LHCN-M2 (cell line): ENCODE measurements at places on chromosomes 11 and 22. TPM values are rescaled to one million over a fixed set of nuclear protein-coding genes. Genes with fewer than 3 reads are reported as not detected.

SCGB1C1 gene
- not detected in 2 replicates for total RNA-seq

TIGD3 gene
- total RNA-seq: 0.26 and 0.29 TPM in 2 replicates

TRIM5 gene
- 31.5 and 36.0 TPM in 2 replicates for total RNA-seq

KRTAP5-8 gene
- total RNA-seq: not detected in 2 replicates

MUC5B gene
- total RNA-seq: not detected in 2 replicates

KDM4E gene
- not detected in 2 replicates for total RNA-seq

RBM4 gene
- total RNA-seq: 86.4 and 87.6 TPM in 2 replicates

APOBEC3A gene
- total RNA-seq: not detected in 2 replicates

TSSK2 gene
- not detected in 2 replicates for total RNA-seq

RASD2 gene
- 0.19 and 0.23 TPM in 2 replicates for total RNA-seq

ALDH3B1 gene
- total RNA-seq: 59.0 and 60.2 TPM in 2 replicates

GVQW3 gene
- 0.51 and 0.75 TPM in 2 replicates for total RNA-seq

NCR3LG1 gene
- total RNA-seq: 2.0 TPM in 2 replicates

EWSR1 gene
- total RNA-seq: 262 and 297 TPM in 2 replicates

TTC36 gene
- 0.32 and 0.86 TPM in 2 replicates for total RNA-seq

MOGAT2 gene
- not detected in 2 replicates for total RNA-seq

MUC5AC gene
- not detected in 2 replicates for total RNA-seq

PPME1 gene
- total RNA-seq: 60.3 and 73.5 TPM in 2 replicates

OR5AS1 gene
- not detected in 2 replicates for total RNA-seq

THAP7 gene
- 73.7 and 79.7 TPM in 2 replicates for total RNA-seq

ZBTB16 gene
- 3.1 and 4.3 TPM in 2 replicates for total RNA-seq

MS4A6E gene
- total RNA-seq: not detected in 2 replicates

VPS51 gene
- total RNA-seq: 111 and 174 TPM in 2 replicates

TRPT1 gene
- 65.0 and 72.5 TPM in 2 replicates for total RNA-seq

OR51L1 gene
- not detected in 2 replicates for total RNA-seq

PAX6 gene
- 0.23 and 0.58 TPM in 2 replicates for total RNA-seq

TRIM49 gene
- not detected in 2 replicates for total RNA-seq

SCGB1D1 gene
- not detected in 2 replicates for total RNA-seq

SLC22A12 gene
- not detected in 2 replicates for total RNA-seq

ABCC8 gene
- total RNA-seq: not detected in 2 replicates

UPK3A gene
- total RNA-seq: not detected in 2 replicates

MMP8 gene
- total RNA-seq: not detected in 2 replicates

CALCA gene
- not detected in 2 replicates for total RNA-seq

NFAM1 gene
- not detected in 2 replicates for total RNA-seq

RAG2 gene
- total RNA-seq: not detected in 2 replicates

CD44 gene
- total RNA-seq: 215 and 235 TPM in 2 replicates

NPTXR gene
- 0.06 and 0.23 TPM in 2 replicates for total RNA-seq

GNG3 gene
- not detected in 2 replicates for total RNA-seq

NR1H3 gene
- 9.4 and 10.8 TPM in 2 replicates for total RNA-seq

DYNC2H1 gene
- total RNA-seq: 27.7 and 31.7 TPM in 2 replicates

MMP7 gene
- 1.3 and 1.4 TPM in 2 replicates for total RNA-seq

MAML2 gene
- 9.2 and 12.1 TPM in 2 replicates for total RNA-seq

SLCO2B1 gene
- total RNA-seq: not detected in 2 replicates
